ENCODE measurements at places on chromosomes 2 and 18. TPM values are rescaled to one million over a fixed set of nuclear protein-coding genes. Genes with fewer than 3 reads are reported as not detected.

DNA sequence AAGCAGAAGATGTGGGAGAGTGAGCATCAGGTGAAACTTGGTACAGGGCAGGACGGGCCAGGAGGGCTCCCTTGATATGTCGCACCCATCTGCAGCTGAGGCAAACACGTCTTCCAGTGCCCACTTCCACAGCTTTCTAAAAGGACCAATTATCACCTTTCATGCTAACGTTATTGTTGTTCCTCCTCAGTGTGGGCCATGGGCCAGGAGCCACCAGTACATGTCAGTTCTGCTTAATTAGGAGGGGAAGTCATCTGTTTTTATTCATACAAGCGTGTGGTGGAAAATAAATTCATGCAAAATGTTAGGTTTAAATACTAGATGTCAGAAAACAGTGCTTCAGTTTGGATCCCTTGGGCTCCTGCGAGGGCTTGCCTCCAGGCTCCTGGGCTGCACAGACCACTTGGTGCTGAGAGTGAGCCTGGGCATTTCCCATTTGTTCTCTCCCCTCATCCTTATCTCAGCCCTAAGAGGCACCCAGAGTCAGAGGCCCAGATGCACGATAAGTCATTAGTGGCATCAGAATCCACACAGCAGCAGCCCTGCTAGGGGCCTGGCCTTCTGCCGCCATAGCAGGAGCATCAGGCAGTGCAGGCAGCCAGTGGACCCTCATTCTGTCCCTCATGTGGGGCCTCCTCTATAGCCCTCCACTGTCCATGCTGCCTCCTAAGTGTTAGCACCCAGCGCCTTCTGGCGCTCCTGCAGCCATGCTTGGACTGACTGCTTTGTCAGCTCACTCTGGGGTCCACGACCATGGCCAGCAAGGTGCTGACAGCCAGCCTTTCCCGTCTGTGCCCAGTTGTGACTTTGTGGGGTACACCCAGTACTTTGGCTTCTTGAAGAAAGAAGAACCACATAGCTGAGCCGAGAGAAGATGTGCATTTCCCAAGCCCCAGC is 539.8 kb upstream of the RAB6C start:
- H3K4me3 ChIP-seq, result no peak overlapping the region
- no peak overlapping the region for H3K27ac ChIP-seq
- H3K27me3 ChIP-seq, result no peaks in the 10 kb centered on the region
- no peaks in the 10 kb centered on the region for H3K4me1 ChIP-seq
- no peak for DNase-seq

GRCh38 chr2:175684466-175684865 is 317.6 kb downstream of the LNPK start:
- no peaks in the 10 kb centered on the region for H3K36me3 ChIP-seq
- H3K27ac ChIP-seq, result no peak overlapping the region
- H3K4me3 ChIP-seq, result no peak overlapping the region
- H3K27me3 ChIP-seq, result no peaks in the 10 kb centered on the region
- H3K4me1 ChIP-seq, result no peaks in the 10 kb centered on the region

DSC3 gene
- total RNA-seq, result not detected

GRCh38 chr2:30631051-30631671 is 176.1 kb downstream of the CAPN13 start:
- H3K36me3 ChIP-seq, result no peaks in the 10 kb centered on the region
- no peak for DNase-seq
- no peaks in the 10 kb centered on the region for H3K4me1 ChIP-seq
- H3K27ac ChIP-seq, result no peak overlapping the region
- H3K27me3 ChIP-seq, result no peaks in the 10 kb centered on the region

GRCh38 chr2:42092084-42092996 is 44.5 kb downstream of the PKDCC start:
- H3K27ac ChIP-seq, result no peak overlapping the region
- no peak overlapping the region for H3K4me3 ChIP-seq
- no peak for DNase-seq
- H3K4me1 ChIP-seq, result peaks cover 6% of the 10 kb centered on the region
- H3K27me3 ChIP-seq, result no peaks in the 10 kb centered on the region

DNA sequence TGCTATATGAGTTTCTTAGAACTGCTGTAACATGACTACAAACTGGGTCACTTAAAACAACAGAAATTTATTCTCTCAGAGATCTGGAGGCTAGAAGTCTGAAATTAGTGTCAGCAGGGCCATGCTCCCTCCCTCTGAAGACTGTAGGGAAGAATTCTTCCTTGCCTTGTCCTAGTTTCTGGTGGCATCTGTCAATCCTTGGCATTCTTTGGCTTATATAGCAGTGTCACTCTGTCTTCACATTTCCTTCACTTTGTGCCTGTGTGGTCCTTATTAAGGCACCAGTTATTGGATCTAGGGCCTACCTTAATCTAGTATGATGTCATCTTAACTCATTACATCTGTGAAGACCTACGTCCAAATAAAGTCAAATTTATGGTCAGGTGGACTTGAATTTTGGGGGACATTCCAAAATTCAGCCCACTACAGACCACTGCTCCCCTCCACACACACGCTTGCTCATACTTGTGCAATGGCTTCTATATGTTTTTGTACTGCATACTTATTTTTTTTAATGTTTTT is 7.6 kb downstream of the ZC3H15 start:
- H3K4me1 ChIP-seq, result peaks cover 47% of the 10 kb centered on the region
- no peaks in the 10 kb centered on the region for H3K27me3 ChIP-seq
- H3K27ac ChIP-seq, result peak overlapping the region; percentile 2
- no peak for DNase-seq

DNA sequence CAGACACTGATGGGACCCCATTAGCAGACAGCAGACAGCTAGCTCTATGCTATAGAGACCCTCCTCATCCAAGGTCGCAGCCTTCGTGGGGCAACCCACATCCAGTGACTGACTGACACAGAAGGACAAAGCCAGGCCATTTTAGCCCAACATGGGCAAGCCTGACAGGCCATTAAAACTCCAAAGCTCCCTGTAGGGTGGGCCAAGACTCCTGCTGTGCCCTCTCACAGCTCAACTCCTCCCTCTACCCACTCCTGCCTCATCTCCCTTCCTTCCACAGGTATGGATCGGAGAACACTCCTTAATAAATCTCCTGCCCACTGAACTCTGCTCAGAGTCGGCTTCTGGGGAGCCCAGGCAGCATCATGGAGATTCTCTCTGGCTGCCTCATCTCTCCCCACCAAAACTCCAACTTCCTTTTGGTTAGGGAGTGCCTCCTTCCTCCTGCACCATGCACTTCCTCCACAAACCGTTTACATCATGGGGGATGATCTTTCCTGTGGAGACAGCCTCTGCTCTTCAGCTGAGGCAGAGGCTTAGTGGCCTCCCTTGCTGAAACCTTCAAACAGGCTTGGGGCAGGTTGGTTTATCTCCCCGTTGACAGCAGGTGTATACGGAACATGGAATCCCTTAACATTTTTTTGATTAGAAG is 86.5 kb downstream of the ACTR3 start:
- peaks cover 19% of the 10 kb centered on the region for H3K36me3 ChIP-seq
- no peaks in the 10 kb centered on the region for H3K4me1 ChIP-seq
- no peak for DNase-seq
- H3K27me3 ChIP-seq, result no peaks in the 10 kb centered on the region
- no peak overlapping the region for H3K27ac ChIP-seq

GRCh38 chr2:233480490-233481202 is 85.9 kb downstream of the USP40 start:
- no peak overlapping the region for H3K4me3 ChIP-seq
- no peak overlapping the region for H3K27ac ChIP-seq
- no peaks in the 10 kb centered on the region for H3K27me3 ChIP-seq
- peaks cover 9% of the 10 kb centered on the region for H3K36me3 ChIP-seq
- no peaks in the 10 kb centered on the region for H3K4me1 ChIP-seq
- no peak for DNase-seq

- H3K27ac ChIP-seq, result no peak overlapping the region
- H3K4me1 ChIP-seq, result no peaks in the 10 kb centered on the region
- H3K36me3 ChIP-seq, result no peaks in the 10 kb centered on the region
- H3K4me3 ChIP-seq, result no peak overlapping the region
Observed at GRCh38 chr18:54444319-54444914, 86.7 kb downstream of the C18orf54 start.

DNA sequence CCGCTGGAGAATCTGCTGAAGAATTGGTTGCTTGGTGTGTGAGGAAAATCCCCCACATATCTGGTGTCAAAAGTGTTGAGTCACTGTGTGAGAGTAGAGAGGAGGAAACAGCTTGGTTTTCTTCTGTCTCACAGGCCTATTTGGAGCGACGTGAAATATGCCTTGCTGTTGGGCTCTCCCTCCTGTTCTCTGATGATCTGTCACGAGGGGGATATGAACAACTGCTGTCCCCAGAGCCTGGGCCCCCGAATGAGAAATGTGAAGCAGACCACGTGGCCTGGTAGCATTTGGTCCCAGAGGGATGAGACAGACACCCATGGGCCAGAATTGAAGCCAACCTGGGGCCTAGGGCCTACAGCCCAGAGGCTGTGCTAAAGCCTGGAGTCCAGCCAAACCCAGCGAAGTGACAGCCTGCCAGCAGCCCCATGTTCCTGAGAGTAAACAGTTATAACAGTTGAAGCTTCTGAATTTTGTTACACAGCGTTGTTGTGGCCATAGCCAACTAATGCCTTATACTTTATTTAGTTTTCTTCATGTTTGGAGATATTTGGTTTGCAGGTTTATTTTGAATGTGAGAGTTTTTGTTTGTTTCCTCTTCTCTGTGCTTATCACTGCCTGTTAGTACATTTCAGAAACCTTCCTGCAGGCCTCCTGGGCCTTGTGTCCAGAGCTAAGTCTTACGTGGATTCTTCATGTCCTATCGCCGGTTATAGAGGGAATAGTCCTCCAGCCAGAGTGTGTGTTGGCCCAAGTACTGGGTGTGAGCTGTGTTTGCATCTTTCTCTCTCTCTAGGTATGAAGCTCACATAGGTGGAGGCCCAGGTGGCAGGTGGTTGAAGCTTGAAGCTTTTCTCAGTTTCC is 18.7 kb upstream of the COLEC12 start:
- no peaks in the 10 kb centered on the region for H3K27me3 ChIP-seq
- no peak for DNase-seq
- no peaks in the 10 kb centered on the region for H3K4me1 ChIP-seq
- H3K4me3 ChIP-seq, result no peak overlapping the region
- H3K27ac ChIP-seq, result no peak overlapping the region

- no peak overlapping the region for H3K27ac ChIP-seq
- no peaks in the 10 kb centered on the region for H3K4me1 ChIP-seq
- DNase-seq, result no peak
- no peaks in the 10 kb centered on the region for H3K36me3 ChIP-seq
- peaks cover 8% of the 10 kb centered on the region for H3K27me3 ChIP-seq
- H3K4me3 ChIP-seq, result no peak overlapping the region
Observed at GRCh38 chr2:240280621-240281020, 140.2 kb upstream of the OTOS start.

CCBE1 gene
- total RNA-seq, result not detected

DNA sequence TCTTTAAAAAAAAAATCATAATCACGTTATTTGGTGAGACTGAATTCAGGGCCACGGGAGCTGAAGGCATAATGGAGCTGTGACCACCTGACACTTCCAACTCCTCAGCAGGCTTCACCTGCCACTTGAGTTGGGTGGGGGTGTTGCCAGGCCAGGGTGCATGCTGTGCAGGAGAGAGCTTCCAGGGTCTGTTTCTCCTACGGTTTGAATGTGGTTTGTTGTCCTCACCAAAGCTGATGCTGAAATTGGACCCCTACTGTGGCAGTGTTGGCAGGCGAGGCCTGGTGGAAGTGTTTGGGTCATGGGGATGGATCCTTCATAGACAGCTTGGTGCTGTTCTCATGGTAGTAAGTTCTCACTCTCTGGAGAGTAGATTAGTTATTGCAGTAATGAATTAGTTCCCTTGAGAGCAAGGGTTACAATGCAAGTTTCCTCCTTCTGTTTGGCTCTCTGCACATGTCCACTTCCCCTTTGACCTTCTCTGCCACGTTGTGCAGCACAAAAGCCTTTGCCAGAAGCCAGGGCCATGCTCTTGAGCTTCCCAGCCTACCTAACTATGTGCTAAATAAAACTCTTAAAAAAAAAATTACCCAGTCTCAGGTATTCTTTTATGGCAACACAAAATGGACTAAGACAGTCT is 38.3 kb upstream of the ANKRD44 start:
- no peaks in the 10 kb centered on the region for H3K36me3 ChIP-seq
- H3K4me3 ChIP-seq, result no peak overlapping the region
- H3K27me3 ChIP-seq, result no peaks in the 10 kb centered on the region
- H3K4me1 ChIP-seq, result no peaks in the 10 kb centered on the region
- no peak overlapping the region for H3K27ac ChIP-seq

DNA sequence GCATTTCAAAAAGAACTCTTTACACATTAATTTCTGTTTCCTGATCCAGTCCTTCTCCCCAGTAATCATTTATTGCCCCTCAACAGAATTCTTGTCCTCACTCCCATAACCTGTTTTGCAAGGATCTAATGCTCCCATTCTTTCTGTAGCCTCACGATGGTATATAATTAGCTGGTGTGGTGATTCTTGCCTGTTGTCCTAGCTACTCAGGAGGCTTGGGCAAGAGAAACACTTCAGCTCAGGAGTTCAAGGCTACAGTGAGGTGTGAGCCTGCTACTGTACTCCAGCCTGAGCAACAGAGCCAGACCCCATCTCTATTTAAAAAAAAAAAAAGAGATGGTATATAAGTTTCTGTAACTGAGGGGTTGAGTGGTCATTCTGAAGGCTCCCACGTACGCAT is 7.7 kb upstream of the TRAPPC8 start:
- no peak overlapping the region for H3K27ac ChIP-seq
- DNase-seq, result no peak
- no peaks in the 10 kb centered on the region for H3K36me3 ChIP-seq
- H3K4me3 ChIP-seq, result no peak overlapping the region

DNA sequence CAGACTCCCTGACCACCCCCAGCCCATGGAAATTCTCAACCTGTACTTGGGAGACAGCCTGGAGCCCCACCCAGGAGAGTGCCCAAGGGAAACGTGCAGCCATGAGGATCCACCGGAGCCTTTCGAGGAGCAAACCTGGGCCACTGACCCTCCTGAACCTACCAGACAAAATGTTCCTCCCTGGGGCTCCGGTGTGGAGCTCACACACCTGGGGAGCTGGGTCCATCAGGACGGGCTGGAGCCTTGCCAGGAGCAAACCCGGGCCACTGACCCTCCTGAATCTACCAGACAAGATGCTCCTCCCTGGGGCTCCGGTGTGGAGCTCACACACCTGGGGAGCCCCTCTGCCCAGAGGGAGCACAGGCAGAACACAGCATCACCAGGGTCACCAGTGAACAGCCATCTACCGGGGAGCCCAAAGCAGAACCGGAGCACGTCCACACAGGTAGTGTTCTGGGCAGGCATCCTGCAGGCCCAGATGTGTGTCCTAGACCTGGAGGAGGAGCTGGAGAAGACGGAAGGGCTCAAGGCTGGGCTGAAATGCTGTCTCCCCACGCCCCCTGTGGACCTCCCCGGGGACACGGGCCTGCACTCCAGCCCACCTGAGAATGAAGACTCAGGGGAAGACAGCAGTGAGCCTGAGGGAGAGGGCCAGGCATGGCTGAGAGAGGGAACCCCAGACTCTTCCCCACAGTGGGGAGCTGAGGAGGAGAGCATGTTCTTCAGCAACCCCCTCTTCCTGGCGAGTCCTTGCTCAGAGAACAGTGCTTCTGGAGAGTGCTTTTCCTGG is 8.9 kb downstream of the PSD4 start:
- peaks cover 94% of the 10 kb centered on the region for H3K4me1 ChIP-seq
- H3K27ac ChIP-seq, result no peak overlapping the region
- no peak overlapping the region for H3K4me3 ChIP-seq
- peaks cover 74% of the 10 kb centered on the region for H3K36me3 ChIP-seq
- no peak for DNase-seq

GRCh38 chr2:232478571-232479340 is 8.9 kb downstream of the ECEL1 start:
- H3K4me1 ChIP-seq, result no peaks in the 10 kb centered on the region
- no peak overlapping the region for H3K27ac ChIP-seq
- H3K36me3 ChIP-seq, result no peaks in the 10 kb centered on the region
- no peak for DNase-seq
- no peak overlapping the region for H3K4me3 ChIP-seq

GRCh38 chr2:127063701-127064590 is 43.0 kb downstream of the BIN1 start:
- H3K36me3 ChIP-seq, result peaks cover 56% of the 10 kb centered on the region
- DNase-seq, result no peak
- peaks cover 16% of the 10 kb centered on the region for H3K4me1 ChIP-seq
- no peak overlapping the region for H3K4me3 ChIP-seq

DPP4 gene
- total RNA-seq, result 12.6 TPM
